Activated T-cell treated with anti-CD3 and anti-CD28 coated beads, Interleukin-2, amount 50 U/mL, for 4 hours (primary cell): ENCODE measurements at places on chromosomes 5 and 9.

- no peak for DNase-seq
These were observed 309.3 kb downstream of the DOCK8 start for GRCh38 chr9:524008-524407.

DNA sequence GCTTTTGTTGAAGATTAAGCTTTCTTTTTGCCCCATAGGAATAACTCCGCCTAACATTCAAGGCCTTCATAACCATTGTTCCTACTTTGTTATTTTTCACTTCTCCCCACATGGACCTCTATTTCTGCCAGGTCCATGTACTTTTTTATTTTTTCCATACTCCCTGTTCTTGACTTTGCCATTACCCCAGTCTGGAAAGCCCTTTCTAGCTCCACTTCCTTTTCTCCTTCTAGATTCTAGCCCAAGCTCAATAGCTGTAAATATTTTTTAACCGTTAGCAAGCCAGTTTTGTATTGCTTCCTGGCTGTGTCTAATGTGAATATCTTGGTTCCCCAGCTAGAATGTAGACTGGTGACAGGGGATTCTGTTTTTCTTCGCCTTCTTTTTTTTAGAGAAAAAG, 26.1 kb downstream of the NCBP1 start:
- DNase-seq = no peak

DNA sequence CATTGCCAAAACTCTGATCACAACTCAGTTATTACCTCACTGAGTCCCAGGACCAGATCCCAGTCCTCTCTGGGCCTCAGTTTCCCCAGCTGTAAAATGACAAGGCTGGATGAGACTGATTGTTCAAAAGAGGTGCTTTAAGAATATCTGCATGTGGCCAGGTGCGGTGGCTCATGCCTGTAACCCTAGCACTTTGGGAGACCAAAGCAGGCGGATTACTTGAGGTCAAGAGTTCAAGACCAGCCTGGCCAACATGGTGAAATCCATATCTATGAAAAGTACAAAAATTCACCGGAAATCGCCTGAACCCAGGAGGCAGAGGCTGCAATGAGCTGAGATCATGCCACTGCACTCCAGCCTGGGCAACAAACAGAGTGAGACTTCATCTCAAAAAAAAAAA, 8.3 kb downstream of the ATOX1 start:
- no peak for DNase-seq

- no peak for DNase-seq
These were observed 34.9 kb upstream of the FCHO2 start for GRCh38 chr5:72920690-72921502.

DNA sequence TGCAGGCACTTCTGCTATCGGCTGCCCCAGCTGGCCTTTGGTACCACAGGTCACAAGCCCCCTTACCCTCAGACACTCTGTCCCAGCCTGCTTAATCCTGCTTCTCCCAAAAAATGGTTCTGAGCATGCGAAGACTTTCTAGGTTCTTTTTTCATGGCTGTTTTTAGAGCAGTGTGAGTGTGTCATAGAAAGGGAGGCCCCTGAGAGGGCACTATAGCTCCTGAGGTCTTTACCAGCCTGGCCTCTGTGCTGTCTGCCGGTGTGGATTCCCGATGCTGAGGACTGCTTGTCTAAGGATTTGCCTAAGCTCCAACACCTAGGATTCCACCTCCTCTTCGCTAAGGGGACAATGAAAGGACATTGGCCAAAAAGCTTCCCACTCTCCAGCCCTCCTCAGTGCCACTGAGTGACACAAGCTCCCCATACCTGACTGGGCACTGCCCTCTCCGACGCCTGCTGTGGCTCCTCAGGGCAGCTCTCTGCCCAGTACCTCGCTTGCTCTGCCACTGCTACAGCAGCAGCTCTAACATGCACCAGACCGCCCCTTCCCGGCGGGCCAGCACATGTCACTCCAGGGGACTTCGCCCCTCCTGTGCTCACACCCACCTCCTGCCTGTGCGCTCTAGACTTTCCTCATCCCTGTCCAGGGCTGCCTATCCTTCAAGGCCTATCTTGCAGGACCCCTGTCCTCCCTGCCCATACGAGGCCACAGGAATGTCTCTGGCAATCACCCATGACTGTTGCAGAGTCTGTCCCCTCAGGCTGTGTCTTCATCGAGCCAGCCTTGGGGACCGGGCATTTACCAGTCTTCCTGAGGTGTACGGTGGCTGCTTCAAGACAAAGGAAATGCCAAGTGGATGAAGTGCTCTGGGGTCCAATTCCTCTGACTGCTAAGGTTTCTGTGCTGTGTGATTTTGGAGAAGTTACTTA, 21.0 kb downstream of the MACROH2A1 start:
- no peak for DNase-seq

GRCh38 chr9:136978073-136978864, 965 bp downstream of the PTGDS start:
- peak; percentile 57 for DNase-seq

DNA sequence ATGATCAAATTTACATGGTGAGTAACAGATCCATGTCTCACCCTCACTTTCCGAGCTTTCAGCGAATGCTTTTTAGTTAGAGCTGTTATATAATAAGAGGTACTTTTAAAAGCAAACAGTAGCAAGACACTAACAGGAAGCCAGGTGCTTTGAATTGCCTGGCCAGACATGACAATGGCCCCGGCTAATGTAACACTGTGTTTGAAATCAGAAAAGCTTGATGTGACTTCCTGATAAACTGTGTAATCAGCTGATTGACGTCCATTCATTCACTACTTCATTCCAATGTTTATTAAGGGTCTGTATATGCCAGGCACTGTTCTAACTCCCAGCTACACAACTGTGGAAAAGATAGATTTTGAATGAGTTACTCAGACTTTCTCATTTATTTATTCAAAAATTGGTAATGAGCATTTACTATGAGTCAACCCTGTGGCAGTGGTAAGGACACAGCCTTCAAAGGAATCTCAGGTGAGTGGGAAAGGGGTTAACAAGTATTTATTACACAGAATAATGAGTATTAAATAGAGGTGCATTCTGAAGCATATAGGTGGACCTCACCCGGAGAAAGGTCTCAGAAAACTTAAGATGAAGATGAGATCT, 26.6 kb downstream of the DPYSL3 start:
- no peak for DNase-seq

- no peak for DNase-seq
These were observed 17.0 kb upstream of the MYO10 start for GRCh38 chr5:16952968-16953671.

DNA sequence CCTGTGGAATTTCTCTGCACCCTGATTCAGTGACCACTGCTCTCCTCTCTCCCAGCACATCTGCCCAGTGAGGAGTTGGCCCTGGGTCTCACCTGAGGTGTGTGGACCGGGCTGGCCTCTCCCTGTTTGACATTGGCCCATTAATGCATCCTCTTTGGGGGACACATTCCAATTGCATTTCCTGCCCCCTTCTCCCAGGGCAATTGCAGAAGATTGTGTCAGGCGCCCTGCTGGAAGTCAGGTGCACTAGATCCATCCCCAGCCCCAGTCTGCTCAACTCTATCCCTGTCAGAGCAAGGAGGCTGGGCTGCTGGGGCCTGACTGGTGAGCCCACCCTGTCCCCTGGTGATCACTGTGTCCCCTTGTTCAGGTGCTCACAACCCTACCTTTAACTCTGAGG, 84.5 kb downstream of the LMX1B start:
- no peak for DNase-seq

GRCh38 chr5:158431369-158432029, 572.6 kb upstream of the CLINT1 start:
- DNase-seq = no peak

GRCh38 chr5:9338796-9339195, 207.1 kb downstream of the SEMA5A start:
- DNase-seq = no peak

DNA sequence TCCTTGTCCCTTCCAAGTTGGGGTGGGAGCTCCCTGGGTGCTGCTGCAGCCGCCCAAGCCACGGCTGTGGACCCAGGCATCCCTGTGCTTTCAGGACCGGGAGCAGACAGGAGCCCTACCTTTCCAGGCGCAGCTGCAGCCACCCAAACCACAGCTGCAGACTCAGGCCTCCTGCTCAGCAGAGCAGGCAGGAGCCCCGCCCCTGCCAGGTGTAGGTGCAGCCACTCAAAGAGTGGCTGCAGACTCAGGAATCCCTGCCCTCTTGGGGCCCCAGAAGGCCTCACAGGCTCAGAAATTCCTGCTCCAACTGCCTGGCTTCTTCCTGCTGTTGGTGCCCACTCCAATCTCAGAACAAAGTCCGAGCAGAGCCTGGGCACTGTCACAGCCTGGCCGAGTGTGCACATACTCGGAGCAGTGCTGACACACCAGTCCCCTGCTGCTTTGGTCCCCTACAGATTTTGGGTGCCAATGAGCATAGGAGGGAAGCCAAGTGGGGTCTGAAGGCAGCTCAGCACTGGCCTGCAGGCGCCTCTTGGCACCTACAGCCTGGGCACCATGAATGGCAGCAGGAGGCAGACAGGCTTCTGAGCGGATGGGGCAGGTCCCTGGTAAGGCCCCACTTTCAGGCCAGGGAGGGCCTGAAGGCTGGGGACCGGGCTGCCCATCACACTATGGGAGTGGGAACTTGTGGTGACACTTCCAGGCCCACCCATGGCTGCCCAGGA, 6.0 kb upstream of the TESK1 start:
- DNase-seq = no peak

- no peak for DNase-seq
These were observed 6.9 kb upstream of the ZBTB5 start for GRCh38 chr9:37471942-37472684.

GRCh38 chr9:128723352-128723865, 518 bp downstream of the ZDHHC12 start:
- no peak for DNase-seq
